ENCODE measurements at places on chromosomes 12 and 14.
A peak's percentile ranks its signal among the peaks of the same experiment; 100 is the strongest.

DNA sequence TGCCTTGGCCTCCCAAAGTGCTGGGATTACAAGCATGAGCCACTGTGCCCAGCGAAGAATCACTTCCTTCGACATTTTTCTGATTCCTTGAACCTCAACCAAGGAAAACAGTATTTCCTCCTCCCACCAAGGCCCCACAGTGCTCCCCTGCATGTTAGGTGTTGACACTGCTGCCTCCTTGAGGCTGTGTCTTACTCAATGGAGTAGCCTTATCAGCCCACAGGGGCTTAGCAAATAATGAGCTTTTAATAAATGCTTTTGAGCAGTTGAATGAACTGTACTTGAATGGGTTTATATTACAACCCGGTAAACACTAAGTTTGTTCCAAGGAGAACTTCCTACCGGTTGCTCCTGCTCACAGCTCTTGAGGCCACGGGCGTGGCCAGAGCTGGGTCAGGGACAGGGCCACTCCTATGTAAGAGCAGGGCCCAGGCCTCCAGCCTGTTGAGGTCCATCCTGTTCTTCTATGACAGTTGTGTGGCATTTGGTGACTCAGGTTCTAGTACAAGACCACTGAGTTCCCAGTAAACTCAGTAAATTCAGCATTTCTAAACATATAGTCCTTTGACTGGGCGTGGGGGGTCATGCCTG is 36.8 kb upstream of the TUBA1A start:
- DNase-seq: peak; percentile 9

DNA sequence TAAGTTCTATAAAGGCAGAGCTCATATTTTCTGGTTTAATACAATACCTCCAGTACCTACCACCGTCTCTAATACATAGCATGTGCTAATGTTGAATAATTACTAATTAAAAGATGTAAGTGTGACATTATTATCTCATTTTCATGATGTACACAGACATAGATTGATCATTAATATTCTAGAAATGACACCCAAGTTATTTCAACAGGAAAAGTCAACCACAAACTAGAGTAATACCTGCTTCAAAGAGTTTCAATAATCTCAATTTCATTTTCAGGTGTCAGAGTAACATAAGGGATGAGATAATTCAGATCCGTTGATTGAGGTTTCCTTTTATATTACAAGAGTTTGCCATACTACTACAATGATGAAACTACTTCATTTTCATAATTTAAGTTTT is 388.9 kb downstream of the SOX5 start:
- no peak for DNase-seq

- DNase-seq: peak; percentile 64
Observed at GRCh38 chr12:92144631-92145480, 790 bp downstream of the BTG1 start.

GRCh38 chr14:79649856-79650255 is 561.4 kb downstream of the DIO2 start:
- DNase-seq: no peak

GRCh38 chr14:50344116-50344775 is 32.1 kb downstream of the DMAC2L start:
- no peak for DNase-seq

GRCh38 chr12:2589381-2589780 is 205.4 kb upstream of the FKBP4 start:
- DNase-seq: no peak

DNA sequence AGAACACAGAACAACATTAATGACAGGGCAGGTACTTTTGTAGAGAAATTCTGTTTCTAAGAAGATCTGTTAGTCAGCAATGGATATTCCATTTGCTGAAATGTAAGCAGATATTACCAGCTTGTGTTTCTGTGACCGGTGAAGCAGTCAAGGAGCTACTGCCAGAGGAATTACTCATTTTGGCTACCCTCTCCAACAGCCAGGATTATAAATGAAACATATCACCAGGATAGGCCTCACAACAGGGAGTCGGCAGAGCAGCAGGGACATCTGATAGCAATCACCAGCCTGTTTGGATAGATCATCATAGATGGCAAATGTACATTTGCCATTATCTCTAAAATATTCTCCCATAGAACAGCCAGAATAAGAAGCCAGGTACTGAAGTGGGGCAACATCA is 440.7 kb downstream of the KCNH5 start:
- no peak for DNase-seq
